ENCODE measurements at places on chromosomes 5 and 9. TPM values are rescaled to one million over a fixed set of nuclear protein-coding genes. Genes with fewer than 3 reads are reported as not detected.

DNA sequence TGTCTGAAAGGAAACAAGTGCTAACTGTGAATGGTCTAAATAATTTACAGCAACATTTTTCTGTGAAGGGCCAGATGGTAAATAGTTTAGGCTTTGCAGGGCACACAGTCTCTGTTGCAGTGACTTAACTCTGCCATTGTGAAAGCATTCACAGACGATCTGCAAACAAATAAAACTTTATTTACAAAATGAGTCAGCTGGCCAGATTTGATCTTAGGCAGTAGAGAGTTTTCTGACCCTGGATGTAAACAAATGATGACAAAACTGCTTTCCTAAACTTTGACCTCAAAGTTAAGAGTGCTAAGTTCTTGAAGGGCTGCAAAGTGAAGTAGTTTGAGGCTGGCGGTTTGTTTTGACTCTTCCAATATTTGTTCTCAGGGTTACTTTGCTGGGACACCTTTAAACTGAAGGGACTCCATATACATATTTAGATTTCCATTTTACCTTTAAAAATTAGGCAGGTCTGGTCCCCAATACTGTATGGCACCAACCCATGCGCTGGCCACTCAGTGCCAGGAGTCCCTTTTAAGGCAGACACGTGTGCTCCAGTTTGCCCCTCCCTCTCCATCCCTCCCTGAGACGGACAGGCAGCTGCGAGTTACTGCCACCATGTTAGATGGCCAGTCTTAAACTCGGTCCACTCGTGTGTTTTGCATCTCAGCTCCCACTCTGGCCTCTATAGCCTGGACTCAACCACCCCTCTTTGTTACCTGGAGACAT, 4.0 kb upstream of the ADAMTS16 start:
- DNase-seq, result no peak

DNA sequence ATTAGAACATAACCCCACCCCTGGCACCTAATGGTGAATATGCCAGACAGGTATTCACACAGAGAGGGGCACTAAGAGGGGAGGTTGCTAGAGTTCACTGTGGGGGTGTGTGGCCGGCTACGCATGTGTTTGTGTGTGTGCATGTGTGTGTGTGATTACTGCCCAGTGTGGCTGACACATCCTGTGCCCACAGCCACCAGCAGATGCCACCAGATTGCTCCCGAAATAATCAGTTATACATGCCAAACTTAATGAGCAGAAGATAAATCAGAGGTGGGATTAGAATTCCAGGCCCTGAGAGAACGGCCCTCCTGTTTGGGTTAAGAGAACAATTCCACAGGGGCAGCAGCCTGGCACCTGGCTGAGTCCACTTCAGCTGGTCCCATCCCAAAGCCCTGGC, 91.8 kb upstream of the TBCA start:
- DNase-seq, result no peak

- no peak for DNase-seq
Observed at GRCh38 chr9:104993291-104993963, 65.5 kb upstream of the ABCA1 start.

- no peak for DNase-seq
Observed at GRCh38 chr9:137405677-137406081, 17.3 kb downstream of the EXD3 start.

DNA sequence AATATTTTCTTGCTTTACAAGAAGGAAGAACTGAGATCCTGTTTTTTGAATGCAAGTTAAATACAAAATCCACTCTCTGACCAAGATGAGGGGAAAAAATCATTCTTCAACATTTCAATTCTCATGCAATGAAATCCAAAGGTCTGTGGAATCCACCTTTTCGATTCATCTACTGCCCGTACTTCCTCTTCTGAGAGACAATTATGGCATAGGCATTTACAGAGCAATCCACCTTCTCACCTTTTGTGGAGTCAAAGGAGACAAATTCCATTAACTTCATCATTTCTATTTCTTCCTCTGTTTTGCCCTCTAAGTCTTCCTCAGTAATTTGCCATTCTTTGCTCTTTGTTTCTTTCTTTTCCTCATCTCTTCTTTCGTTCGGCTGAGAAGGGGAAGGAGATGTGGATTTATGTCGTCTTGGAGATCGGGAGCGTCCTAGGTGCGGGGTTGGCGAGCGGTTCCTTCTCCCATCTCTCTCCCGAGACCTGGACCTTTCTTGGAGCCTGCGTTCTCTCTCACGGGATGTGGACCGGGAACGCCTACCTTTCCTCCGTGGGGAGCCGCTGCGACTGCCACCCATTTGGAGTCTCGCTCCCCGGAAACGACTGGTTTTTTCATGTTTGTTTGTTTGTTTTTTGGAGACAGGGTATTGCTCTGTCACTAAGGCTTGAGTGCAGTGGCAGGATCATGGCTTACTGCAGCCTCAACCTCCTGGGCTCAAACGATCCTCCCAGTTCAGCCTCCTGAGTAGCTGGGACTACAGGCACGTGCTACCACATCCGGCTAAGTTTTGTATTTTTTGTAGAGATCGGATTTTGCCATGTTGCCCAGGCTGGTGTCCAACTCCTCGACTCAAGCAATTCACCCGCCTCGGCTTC, 24.3 kb upstream of the AFF4 start:
- DNase-seq, result no peak

- DNase-seq, result no peak
Observed at GRCh38 chr5:134493461-134494055, 31.9 kb upstream of the JADE2 start.

DNA sequence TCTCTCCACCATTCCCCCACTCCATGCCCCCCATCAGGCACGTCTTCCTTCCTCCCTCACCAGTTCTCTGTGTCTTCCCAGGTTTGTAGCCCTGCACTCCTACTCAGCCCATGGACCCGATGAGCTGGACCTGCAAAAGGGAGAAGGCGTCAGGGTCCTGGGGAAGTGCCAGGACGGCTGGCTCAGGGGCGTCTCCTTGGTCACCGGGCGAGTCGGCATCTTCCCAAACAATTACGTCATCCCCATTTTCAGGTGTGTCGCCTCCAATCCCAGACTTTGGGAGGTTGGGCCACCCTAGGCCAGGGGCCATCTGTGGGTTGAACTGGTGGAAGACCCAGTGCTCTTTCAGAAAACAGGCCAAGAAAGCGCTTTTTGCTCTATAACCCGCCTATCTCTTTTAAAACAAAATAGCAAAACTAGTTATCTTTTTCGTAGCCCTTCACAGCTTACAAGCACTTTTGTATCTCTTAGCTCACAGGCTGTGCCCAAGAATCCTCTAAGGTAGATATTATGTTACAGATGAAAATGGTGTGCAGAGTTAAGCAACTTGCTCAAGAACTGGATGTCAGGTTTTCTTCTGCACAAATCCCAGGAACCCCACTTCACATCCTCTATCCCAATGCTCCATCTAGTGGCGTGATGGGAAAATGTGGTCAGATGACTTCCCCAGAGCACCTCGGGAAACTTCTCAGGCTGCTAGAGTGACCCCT, 56.2 kb downstream of the PLAC8L1 start:
- no peak for DNase-seq

GRCh38 chr5:125199968-125200865, 453.8 kb upstream of the ZNF608 start:
- DNase-seq, result no peak

DNA sequence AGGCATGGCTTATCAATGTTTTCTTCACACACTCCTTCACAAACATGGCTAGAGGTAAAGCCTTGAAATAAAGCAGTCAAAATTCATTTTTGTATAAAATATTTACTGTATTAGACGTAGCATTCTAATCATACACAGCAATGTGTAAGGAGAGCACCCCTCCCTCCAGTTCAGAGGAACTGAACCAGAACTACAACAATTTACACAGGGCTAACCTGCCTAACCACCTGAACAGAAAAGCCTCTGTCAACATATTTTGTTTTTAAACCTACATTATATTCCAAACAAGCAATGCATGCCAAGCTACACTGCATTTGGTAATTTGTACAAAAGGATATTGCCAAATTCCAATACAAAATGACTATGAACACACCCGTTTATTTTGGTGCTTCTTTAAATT, 41.6 kb downstream of the MLLT3 start:
- no peak for DNase-seq

GRCh38 chr5:10624206-10624605, 60.3 kb downstream of the ANKRD33B start:
- DNase-seq, result no peak

- no peak for DNase-seq
Observed at GRCh38 chr5:124905256-124906130, 159.1 kb upstream of the ZNF608 start.

- no peak for DNase-seq
Observed at GRCh38 chr9:136363949-136364748, 605 bp upstream of the DNLZ start.

- no peak for DNase-seq
Observed at GRCh38 chr9:98808411-98808815, 943 bp downstream of the GALNT12 start.

GRCh38 chr9:103681435-103681834, 412.7 kb upstream of the SMC2 start:
- DNase-seq, result no peak

- DNase-seq, result no peak
Observed at GRCh38 chr5:31987985-31988710, 186.0 kb downstream of the GOLPH3 start.

DNA sequence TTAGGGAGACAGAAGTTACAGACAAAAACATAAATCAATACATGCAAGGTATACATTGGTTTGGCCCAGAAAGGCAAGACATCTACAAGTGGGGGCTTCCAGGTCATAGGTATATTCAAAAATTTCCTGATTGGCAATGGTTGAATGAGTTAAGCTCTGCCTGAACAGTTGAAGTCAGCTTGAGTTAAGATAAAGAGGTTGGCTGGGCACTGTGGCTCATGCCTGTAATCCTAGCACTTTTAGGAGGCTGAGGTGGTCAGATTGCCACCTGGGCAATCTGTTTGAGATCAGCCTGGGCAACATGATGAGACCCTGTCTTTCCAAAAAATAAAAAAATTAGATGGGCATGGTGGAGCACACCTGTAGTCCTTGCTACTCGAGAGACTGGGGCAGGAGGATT, 16.3 kb downstream of the TMC1 start:
- no peak for DNase-seq

- no peak for DNase-seq
Observed at GRCh38 chr5:145854651-145855258, 18.1 kb downstream of the GRXCR2 start.

DNA sequence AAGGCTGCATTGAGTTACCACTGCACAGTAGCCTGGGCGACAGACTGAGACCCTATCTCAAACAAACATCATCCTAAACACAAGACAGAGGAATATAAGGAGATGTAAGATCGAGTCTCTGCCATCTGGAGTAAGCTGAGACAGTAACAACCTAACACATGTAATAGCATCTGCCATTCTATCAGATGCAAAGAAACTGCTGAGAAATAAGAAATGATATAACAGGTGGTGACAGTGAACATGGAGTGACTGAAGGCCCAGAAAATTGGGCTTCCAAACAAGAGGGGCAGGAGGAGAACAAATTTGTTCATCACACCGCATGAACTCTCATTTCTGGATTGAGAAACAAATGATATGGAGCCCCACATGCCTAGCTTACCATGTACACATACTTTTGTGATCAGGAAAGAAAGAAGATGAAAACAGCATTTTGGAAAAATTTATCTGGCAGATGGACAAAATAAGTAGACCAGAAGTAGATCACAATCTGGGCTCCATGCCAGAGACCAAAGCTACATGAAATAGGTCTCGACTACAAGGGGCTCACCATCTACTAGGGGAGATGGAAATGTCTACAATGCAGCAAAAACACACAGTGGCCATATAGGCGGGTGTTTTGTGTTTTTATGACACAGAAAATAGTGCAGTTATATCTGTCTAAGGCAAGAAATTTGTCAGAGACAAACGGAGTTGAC, 45.5 kb downstream of the ECPAS start:
- no peak for DNase-seq

DNA sequence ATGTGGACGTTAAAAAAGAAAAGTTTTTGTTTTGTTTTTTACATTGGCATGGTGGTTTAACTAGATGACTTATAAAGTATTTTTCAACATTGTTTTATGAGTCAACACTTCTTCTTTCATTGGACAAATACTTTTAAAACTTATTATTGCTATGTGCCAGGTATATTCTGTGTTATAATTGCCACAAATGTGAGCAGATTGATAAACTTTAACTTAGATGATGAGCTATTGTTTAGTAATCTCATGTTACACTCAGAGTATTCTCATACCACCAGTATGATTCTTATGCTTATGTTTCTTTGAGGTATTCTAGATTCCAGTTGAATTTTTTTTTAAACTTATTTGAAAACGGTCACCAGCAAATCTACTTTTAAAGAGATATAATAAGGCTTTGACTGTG, 60.3 kb downstream of the RASA1 start:
- DNase-seq, result no peak

DNA sequence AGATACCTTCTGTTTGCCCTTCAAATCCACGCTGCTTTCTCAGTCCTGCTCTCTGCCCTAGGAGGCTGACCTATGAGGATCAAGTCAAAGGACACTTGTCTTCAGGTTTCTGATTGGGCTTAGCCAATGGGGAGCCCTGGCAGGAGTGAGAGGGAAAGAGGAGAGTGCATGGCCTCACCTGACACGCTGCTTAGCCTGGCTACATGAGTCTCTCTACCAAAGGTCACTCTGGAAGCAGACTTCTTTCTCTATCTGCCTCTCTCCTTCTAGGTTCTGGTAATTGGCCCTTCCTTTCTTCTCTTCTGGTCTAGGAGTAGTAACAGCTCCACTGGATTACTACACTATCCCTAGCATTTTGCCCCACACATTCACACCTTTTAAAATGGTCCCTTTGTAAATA, 13.1 kb downstream of the ARSB start:
- no peak for DNase-seq

GRCh38 chr5:26763215-26763614, 275.2 kb downstream of the CDH9 start:
- DNase-seq, result no peak

DNA sequence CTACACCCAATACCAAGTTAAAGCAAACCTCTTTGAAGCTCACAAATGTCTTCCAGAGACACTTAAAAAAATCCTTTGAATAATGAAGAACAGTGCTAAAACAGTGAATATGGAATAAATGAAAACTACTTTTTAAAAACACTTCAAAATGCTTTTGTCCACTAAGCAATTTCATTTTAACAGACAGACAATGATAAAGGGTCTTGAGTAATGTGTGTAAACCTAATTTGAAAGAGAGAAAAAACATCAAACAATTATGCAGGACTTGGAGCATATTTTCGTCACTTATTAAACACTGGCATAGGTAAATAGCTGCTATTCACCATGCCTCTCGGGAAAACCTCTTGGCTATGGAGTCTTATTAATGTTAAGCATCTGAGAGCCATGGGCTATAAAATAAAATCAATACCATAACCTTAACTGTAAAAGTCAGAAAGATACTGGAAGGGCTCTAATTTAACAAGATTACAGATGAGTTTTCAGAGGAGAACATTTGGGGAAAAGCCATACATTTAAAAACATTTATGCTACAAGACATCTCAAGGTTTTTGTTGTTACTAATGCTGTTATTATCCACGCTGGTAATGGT, 177.8 kb downstream of the NFIB start:
- no peak for DNase-seq

- DNase-seq, result peak; percentile 53
Observed at GRCh38 chr9:126125992-126126409, 200.6 kb upstream of the MVB12B start.

- no peak for DNase-seq
Observed at GRCh38 chr5:127076315-127077129, 3.2 kb upstream of the C5orf63 start.

Gene CBY3
- not detected for total RNA-seq

Gene MED27
- total RNA-seq, result 21.7 TPM

Gene TMC1
- not detected for total RNA-seq

Gene DMRTA1
- 1.2 TPM for total RNA-seq

Gene FGFR4
- 34.1 TPM for total RNA-seq

Gene FAM221B
- total RNA-seq, result 1.1 TPM
